Parietal lobe (tissue), 2 donors: ENCODE measurements at places on chromosomes 3 and 15. TPM values are rescaled to one million over a fixed set of nuclear protein-coding genes. Genes with fewer than 3 reads are reported as not detected.

ADAMTS17 gene
- 8.5 TPM for total RNA-seq

SLC28A2 gene
- total RNA-seq: not detected

GALNT15 gene
- 5.0 TPM for total RNA-seq

MESP1 gene
- 2.2 TPM for total RNA-seq

SPTSSB gene
- total RNA-seq: 4.1 TPM

FGF7 gene
- total RNA-seq: 0.94 TPM

TRA2B gene
- total RNA-seq: 258 TPM

ITIH4 gene
- total RNA-seq: 17.8 TPM

HCN4 gene
- 6.6 TPM for total RNA-seq

RASL12 gene
- total RNA-seq: 2.8 TPM

SH3GL3 gene
- 121 TPM for total RNA-seq

CSPG5 gene
- total RNA-seq: 102 TPM

ZNF774 gene
- total RNA-seq: 11.6 TPM

PTH1R gene
- total RNA-seq: 1.6 TPM

PLA2G4D gene
- not detected for total RNA-seq

HYAL1 gene
- 2.8 TPM for total RNA-seq

ZNF148 gene
- 92.3 TPM for total RNA-seq

B3GNT5 gene
- total RNA-seq: 16.6 TPM

WDR49 gene
- total RNA-seq: 8.8 TPM

CFAP161 gene
- 3.4 TPM for total RNA-seq
